ENCODE measurements at places on chromosomes 13 and 19.

GRCh38 chr13:67140006-67140405, 90.1 kb downstream of the PCDH9 start:
- no peak for DNase-seq

DNA sequence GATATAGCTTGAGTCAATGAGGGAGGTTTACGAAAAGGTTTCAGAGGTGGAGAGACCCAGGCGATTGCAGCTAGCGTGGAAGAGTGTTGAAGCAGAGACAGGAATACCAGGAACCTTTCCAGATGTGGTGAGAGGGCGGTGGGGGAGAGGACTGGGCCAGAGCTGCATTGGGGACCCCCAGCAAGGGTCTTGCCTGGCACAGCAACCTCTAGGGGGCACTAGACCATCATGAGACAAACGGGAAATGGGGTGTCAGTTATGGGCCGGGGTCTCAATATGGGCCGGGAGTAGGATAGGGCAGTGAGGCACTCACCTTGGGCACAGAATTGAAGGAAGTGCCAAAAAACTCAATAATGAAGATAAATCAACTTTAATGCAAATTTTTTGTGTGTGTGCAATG, 2.1 kb upstream of the LRP3 start:
- no peak for DNase-seq

- no peak for DNase-seq
These were observed 29.1 kb upstream of the TPTE2 start for GRCh38 chr13:19590423-19590822.

DNA sequence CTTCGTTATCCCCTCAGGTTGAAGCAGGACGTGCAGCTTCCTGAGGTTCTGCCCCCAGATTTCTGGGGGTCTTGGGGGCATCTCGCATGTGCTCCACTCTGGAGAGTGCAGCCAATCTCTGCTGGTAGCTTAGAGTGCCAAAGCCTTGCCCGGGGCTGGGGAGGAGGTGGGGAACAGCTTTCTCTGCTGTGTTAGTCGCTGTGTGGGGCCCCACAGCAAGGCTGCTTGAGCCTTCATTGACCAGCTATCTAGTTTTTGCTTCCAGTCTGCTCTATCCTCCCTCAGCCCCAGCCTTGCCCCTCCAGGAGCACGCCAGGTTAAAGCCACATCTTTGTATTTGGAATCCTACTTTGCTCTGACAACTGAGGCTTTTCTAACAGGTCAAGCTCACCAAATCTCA, 32.0 kb upstream of the MEDAG start:
- no peak for DNase-seq

- DNase-seq = no peak
These were observed 257.9 kb downstream of the KLF12 start for GRCh38 chr13:73876323-73876722.

Data from stimulated activated CD8-positive, alpha-beta memory T cell treated with anti-CD3 and anti-CD28 coated beads, Interleukin-7, amount 100 ng/mL, for 1 hour (primary cell).